ENCODE measurements at places on chromosomes 7 and 10.

DNA sequence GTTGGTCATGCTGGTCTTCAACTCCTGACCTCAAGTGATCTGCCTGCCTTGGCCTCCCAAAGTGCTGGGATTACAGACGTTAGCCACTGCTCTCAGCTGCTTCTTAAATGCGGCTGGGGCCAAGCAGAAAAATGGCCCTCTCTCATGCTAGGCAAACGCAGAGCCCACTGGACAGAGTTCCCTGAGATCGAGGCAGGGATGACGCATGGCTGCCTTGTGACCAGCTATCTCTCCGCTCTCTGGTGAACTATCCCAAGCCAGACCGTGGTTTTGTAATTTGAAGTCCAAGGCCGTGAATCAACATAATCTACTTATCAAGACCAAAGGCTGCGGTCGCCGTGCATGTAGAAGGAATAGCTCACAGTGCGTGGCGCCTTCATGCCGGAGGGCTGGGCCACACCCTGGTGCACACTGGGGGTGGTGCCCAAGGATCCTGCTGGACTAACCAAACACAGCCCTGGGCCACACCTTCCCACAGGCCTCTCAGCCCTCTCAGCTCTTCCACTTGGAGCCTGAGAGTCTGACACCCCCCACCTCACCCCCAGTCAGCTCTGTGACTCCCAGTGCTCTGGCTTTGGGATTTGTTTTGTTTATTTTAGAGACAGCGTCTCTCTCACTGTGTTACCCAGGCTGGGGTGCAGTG is 88.1 kb upstream of the CUX1 start:
- no peak for DNase-seq

DNA sequence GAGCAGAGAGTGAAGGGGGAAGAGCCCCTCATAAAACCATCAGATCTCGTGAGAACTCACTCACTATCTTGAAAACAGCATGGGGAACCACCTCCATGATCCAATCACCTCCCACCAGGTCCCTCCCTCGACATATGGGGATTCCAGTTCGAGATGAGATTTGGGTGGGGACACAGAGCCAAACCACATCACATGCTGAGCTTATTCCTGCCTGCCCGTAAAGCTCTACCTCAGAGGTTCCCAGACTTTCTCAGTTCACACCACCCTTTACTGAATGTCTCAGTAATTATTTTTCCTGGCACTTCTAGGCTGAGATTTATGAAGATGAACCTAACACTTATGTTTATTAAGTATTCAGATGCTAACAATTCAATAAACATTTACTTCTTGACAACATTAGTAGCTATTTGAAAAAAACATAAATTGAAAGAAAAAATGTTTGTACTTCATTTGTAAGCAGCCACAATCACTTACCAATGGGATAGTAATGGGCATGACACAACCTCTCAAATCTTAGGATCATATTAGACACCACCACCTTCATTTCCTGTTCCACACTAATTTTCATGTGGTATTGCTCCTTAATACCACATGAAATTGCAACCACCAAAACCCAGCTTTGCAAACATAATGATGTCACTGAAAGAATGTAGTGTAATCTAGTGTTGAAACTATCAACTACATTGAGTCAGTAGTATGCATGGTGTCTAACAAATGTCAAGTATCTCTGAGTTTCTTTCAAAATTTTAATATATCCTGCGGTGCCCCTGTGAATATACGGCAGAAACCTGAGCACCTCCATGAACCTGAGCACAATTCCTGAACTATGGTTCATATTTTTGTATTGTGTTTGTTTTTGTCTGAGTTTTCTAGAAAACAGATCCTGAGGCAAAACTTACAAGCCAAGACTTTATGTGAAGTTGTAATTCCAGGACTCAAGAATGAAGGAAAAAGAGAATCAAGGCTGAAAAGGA is 4.5 kb upstream of the DGKI start:
- DNase-seq, result no peak

DNA sequence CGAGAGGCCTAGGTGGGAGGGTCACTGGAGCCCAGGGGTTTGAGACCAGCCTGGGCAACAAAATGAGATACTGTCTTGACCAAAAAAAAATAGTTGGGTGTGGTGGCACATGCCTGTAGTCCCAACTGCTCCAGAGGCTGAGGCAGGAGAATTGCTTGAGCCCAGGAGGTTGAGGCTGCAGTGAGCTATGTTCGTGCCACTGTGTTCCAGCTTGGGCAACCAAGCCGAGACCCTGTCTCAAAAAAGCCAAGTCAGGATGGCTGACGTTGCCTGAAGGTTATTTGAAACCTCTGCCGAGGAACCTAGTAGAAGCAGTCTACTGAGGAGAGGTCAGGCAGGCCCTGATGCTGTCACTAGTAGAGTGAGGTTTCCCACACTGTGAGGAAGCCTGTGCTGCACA is 22.8 kb downstream of the DNAJB6 start:
- no peak for DNase-seq

DNA sequence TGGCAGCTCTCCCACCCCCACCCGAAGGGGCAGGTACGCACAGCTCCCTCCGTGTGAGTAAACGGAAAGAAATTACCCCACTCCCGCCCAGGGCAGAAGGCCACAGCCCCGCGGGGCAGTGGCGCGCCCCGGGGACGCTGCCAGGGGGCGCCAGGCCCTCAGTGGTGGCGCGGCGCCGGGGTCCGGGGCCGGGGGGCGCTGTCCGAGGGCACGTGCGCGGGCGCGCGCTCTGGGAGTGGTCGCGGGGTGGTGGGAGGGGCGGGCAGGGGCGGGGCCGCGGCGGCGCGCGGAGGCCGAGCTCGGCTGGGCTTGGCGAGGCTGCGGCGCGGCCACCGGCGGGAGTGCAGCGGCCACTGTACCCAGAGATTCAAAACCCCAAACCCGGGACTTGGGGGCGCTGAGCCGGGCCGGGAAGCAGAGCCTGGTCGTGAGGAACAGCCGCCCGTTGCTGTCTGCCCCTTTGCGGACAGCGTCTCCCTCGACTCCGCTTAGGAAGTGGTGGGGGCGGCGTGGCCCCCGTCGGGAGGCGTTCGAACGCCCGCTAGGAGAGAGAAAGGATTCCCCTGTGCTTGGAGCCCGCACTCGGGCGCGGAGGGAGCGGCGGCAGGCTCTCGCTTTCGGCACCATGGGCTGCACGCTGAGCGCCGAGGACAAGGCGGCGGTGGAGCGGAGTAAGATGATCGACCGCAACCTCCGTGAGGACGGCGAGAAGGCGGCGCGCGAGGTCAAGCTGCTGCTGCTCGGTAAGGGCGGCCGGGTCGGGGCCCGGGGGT is at the start of gene GNAI1:
GNAI1 (plus strand) TSS at position 296 of the 773 bp plus-strand sequence; CDS start at position 626, 330 bp downstream.
- peak; percentile 56 for DNase-seq

- no peak for DNase-seq
Measured at GRCh38 chr10:69835875-69836730, 34.4 kb downstream of the COL13A1 start.

- no peak for DNase-seq
Measured at GRCh38 chr10:7667262-7668141, 736 bp upstream of the ITIH5 start.

- no peak for DNase-seq
Measured at GRCh38 chr7:154231732-154232131, 179.5 kb downstream of the DPP6 start.

DNA sequence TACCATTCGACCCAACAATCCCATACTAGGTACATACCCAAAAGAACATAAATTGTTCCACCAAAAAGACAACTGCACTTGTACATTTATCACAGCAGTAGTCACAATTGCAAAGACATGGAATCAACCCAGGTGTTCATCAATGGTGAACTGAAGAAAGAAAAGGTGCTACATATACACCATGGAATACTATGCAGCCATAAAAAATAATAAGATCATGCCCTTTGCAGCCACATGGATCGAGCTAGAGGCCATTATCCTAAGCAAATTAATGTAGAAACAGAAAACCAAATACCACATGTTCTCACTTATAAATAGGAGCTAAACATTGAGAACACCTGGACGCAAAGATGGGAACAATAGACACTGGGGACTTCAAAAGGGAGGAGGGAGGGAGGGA is 79.3 kb upstream of the NEBL start:
- DNase-seq, result no peak

DNA sequence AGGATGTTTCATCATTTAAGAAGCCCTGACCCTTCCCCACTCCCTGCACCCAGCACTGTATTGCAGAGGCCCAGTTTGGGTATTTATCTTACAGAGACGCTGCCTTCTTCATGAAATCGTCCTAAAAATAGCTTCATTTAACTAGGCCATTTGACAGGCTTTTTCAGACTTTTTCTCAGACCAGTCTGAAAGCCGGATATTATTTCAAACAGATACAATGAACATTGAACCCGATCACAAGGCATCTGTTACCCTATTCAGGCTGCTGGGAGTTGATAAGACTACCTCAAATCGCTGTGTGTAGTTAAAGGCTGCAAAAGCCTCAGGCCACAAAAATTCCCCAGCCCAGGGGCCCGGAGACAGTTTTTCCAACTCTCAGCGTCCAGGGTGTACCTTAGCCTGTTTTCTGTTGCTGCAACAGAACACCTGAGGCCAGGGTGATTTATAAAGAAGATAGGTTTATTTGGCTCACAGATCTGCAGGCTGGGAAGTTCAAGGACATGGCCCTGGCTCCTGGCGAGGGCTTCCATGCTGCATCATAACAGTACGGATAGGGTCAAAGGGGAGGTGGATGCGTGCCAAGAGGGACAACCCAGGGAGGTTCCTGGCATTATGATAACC is 130.7 kb upstream of the SH2B2 start:
- no peak for DNase-seq

DNA sequence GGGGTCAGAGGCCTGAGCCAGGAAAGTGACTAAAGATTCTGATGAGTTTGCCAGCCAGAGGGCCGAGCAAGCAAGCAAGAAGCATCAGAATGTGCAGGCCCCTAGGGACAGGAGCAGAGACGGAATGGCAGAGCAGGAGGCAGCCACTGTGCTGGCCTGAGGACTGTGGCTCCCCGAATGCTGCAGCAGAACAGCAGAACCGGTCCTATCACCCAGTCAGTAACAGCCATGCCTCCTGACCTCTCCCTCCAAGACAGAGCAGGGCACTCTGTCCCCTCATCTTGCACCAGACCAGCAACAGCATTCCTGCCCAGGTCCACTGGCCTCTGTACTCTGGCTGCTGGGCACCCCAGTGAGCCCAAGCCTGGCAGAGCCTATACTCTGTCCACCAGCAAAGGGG is 85.9 kb downstream of the ARHGAP22 start:
- DNase-seq, result no peak

DNA sequence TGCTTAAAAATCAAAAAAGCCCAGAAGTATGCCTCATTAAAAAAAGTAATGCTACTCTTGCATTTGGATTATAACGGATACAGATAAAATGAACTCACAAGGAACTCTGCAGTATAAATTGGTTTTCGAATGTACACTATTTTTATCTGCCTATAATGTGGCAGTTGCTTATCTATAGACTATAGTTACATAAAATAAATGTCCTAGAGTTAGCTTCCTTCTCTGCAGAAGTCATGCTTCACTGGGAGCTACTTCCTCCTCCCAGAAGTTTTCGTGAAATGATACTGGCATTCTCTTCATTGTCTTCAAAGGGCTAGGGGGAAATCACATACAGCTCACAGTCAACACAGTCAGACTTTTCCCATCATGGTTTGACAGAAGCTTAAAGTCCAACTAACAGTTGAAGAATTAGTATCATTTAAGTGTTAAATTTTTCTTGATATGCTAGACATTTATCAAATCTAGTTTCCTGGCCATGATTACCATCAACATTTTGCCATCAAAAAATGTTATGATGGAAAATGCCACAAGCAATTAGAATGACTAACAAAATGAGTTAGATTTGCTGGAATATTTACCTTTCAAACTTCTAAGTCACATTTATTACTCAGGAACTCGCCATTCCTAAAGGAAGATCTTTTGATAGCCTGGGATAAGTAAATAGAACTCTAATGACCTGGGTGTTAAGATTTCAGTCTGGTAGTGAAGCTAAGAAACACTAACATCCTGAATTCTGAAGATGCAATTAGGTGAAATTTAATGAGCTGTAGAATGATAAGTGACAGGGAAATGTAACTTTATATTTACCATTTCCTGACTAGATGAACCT is 87.3 kb upstream of the TRIL start:
- DNase-seq, result no peak

- peak; percentile 41 for DNase-seq
Measured at GRCh38 chr7:100132697-100133151, 6.0 kb downstream of the MBLAC1 start.

- no peak for DNase-seq
Measured at GRCh38 chr7:27364344-27364758, 121.7 kb downstream of the EVX1 start.

GRCh38 chr7:128076796-128077271 is 45.6 kb upstream of the LRRC4 start:
- no peak for DNase-seq

DNA sequence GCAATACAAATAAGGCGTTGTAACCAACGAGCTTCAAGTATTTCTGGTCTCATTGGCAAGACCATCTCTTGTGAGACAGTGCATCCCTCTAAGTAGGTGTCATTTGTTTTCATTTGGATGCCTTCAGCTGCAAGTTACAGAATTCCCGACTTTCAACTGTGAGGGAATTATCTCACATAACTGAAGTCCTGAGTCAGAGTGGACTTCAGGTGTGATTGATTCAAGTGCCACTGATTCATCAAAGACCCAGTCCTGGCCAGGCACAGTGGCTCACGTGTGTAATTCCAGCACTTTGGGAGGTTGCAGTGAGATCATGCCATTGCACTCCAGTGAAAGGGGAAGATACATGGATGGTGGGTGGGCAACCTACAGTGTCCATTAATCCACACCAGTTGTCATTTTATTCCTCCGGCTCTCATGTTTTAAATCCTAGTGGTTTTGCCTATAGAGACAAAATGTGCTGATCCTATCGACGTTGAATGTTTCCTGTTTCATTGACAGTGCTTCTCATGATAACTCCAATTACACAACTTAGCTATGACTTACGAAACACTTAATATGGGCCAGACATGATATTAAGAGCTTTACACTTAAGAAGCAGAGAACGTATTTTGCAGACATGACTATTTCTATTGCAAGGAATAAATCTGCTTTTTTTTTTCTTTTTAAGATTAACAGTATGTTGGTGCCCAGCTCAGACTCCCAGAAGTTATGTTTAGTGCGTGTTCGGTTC is 268.0 kb downstream of the FRMD4A start:
- DNase-seq, result no peak

Measured in NCI-H187 (cell line).